Smooth muscle cell of the brain vasculature (primary cell): ENCODE measurements at places on chromosomes 13 and 19.
A peak's percentile ranks its signal among the peaks of the same experiment; 100 is the strongest.

- DNase-seq = no peak
Observed at GRCh38 chr13:107721125-107721869, 494.0 kb downstream of the LIG4 start.

DNA sequence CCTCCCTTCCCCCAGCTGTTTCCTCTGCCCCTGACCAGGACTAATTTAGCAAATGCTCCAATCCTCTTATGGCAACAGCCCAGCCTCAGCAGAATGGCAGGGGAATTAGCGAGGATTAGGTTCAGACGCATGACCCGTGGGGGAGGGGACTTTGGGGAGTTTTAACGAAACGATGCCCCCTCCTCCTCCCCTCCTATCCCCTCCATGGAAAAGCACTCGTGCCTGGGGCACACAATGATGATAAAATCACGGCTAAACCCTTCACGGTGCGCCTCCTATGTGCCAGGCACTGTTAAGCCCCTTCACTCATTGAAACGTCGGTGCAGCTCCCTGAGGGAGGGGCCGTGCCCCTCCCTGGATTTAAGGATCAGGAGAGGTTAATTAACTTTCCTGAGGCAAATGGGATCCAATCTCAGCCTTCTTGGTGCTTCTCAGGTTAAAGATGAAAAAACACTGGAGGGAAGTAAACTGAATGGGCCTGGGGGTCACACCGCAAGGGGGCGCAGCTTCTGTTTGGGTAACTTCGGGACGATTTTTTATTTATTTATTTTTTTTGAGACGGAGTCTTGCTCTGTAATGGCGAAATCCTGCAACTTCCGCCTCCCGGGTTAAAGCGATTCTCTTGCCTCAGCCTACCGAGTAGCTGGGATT, 10.1 kb upstream of the TPRX2 start:
- DNase-seq = no peak

GRCh38 chr19:7652061-7652641, 15.2 kb downstream of the STXBP2 start:
- DNase-seq = peak; percentile 46

DNA sequence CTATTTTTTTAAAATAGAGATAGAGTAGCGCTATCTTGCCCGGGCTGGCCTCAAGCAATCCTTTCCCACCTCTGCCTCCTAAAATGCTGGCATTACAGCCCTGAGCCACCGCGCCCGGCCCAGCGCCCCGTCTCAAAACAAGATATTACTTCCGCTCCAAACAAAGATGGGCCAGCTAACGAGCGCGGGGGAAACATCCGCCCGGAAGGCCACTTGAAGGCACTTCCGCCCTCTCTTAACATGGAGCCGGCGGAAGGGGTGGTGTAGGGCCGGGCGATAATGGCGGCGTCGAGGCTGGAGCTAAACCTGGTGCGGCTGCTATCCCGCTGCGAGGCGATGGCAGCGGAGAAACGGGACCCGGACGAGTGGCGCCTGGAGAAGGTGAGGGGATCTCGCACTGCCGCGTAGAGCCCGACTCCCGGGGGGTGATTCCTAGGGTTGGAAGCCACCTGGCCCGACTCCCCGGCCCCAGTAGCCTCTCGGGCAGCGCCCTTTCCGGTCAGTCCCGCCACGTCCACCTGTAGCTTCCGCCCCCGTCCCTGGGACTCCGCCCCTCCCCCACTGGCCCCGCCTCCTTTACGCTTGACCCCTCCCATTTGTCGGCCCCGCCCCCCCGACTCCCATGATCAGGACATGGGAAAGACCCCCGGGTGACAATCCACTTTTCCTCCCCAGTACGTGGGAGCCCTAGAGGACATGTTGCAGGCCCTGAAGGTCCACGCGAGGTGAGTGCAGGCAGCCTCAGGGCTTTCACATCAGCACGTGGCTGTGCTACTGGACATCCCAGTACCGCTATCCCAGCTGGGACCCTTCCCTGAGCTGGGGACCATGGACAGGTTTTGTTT, at the start of gene USE1:
TSS of gene USE1 (plus strand) at position 231 of the 845 bp plus-strand sequence. CDS start at position 280, 49 bp downstream.
- peak; percentile 82 for DNase-seq

GRCh38 chr13:91426913-91427312, 28.5 kb downstream of the GPC5 start:
- no peak for DNase-seq

DNA sequence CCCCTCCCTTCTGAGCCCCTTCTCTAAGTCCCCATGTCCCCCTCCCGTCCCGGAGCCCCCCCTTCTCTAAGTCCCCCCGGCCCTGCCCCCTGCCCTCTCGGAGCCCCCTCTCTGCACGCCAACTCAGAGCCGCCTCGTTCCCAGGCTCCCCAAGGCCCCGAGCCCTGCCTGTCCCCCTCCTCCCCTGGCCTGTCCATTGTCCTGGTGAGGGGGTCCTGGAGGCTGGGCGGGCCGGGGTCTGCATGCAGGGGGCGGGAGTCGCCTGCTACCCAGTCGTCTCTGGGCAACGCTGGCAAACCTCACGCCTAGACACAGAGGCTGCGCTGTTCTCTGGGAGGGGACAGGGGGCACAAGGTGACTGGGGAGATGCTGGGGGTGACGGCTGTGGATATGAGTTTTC, 39.2 kb upstream of the SEMA6B start:
- DNase-seq = no peak

DNA sequence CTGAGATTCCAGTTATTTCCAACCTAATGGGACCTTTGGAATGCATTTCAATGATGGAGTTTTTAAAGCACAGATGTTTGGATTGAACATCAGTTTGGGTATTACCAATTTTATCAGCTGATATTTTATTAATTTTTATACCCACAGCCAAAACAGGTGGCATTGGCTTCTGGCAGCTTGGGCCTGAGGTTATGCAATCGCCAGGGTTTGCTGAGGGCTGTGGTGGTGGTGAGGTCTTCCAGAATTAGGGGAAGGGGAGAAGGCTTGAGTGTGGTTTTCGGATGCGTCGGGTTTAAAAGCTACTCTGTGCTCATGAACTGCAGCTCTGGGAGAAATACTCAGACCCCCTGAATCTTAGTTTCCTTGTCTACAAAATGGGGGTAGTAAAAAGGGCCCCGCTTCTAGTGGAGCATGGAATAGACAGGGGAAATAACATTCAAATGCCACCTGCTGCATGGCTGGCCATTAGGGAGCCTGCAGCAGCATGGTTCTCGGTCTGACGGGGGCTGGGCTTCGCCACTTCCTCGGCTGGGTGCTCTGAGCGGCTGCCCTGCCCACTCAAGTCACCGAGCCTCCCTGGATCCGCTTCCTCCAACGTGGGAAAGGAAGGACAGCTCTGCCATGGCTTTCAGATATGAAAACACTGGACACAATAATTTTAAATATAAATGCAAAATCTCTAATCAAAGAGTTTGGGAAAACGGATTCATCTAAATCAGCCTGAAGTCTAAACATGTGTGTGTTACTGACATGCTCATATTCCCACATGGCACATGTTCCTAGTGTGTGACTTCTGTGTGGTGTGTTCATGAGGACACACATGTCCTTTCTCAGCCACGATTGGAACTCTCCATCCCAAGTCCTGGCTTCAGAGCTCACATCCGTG, 35.2 kb downstream of the ADPRHL1 start:
- DNase-seq = no peak
